ENCODE measurements at places on chromosomes 1 and 21.

- DNase-seq = no peak
Observed at GRCh38 chr1:208437401-208437800, 193.2 kb upstream of the PLXNA2 start.

- peak; percentile 88 for DNase-seq
Observed at GRCh38 chr1:151189637-151190445, at the start of gene VPS72. Gene VPS72, minus strand, starts transcription at chr1:151190197. Its CDS starts 76 bp downstream, at chr1:151190121.

- peak; percentile 44 for DNase-seq
Observed at GRCh38 chr1:2230781-2231531, 2.8 kb downstream of the SKI start.

- DNase-seq = peak; percentile 40
Observed at GRCh38 chr1:27589841-27590426, 14.0 kb downstream of the AHDC1 start.

DNA sequence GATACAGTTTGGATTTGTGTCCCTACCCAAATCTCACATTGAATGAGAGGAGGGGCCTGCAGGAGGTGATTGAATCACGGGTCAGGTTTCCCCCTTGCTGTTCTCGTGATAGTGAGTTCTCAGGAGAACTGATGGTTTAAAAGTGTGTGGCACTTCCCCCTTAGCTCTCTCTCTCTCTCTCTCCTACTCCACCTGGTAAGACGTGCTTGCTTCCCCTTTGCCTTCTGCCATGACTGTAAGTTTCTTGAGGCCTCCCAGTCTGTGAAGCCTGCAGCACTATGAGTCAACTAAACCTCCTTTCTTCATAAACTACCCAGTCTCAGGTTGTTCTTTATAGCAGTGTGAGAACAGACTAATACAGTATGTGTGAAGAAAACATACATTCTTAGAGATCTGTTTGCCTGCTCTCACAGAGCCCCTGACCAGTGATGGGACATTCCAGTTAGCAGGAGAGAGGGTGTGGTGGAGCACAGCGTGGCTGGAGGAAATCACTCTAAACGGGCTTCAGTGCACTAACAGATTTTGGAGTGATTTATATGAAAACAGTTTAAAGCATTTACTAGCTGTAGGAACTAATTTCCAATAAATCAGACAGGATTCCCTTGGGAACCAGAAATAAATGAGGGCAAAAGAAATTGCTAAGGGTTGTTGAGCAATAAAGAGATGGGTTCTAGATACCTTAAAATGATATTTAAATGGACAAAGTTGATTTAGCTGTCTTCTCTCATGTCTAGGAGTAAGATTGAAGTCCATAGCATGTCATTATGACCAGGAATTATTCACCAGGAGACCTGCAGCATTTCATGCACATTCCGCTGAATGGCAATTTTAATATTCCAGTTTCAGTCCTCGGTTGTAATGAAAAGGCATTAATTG is 411.0 kb downstream of the CAMTA1 start:
- no peak for DNase-seq

- DNase-seq = no peak
Observed at GRCh38 chr1:177646757-177647730, 322.8 kb downstream of the SEC16B start.

- DNase-seq = no peak
Observed at GRCh38 chr1:207454046-207454964, at the start of gene CR2. Gene CR2, plus strand, starts transcription at chr1:207454328. Its CDS starts 91 bp downstream, at chr1:207454419.

GRCh38 chr1:13956393-13956792 is 256.4 kb downstream of the PRDM2 start:
- no peak for DNase-seq

Measured in nucleus accumbens (tissue), 56 donors.